ENCODE measurements at places on chromosomes 6 and 20.

DNA sequence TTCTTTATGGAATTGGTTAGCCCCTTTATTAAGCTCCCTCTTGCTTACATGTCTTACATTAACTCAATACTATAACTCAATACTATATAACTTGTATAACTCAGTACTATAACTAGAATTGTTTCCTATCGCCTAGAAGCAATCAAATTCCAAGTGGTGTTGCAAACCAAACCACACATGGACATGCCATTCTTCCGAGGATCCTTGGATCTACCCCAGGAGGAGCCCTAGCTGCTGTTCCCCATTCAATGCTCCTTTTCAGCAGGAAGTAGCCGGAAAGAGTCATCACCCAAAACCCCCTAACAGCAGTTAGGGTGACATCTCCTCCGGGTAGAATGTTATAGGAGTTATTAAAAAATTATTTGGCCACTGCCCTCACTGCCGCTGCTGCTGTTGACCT, 40.5 kb downstream of the PLN start:
- DNase-seq: no peak

DNA sequence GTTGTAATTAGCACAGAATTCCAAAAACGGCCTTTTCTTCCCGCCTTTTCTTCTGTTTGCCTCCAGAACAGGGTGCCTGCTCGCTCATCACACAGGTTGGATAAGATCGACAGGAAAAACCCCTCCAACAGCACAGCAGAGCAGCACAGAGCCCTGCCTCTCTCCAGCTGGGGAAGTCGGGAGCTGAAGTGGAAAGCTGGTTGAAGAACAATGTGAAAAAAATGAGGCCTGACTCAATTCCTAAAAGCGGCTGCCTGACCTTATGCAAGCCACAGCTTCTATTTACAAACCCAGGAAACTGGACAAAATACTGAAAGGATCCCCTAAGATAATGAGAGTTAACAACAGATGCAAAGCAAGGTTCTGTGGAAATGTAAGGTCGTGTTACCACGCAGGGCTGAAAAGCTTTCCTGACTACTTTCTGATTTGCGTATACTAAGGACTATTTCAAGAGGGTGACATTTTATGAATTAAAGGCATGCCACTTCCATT, 116.9 kb downstream of the TTLL2 start:
- peak; percentile 47 for DNase-seq

GRCh38 chr6:130518588-130518987, 152.8 kb downstream of the TMEM200A start:
- no peak for DNase-seq

- no peak for DNase-seq
Measured at GRCh38 chr20:22581437-22582385, 2.7 kb downstream of the FOXA2 start.

- no peak for DNase-seq
Measured at GRCh38 chr20:38290829-38291814, 12.8 kb upstream of the BPI start.

- DNase-seq: no peak
Measured at GRCh38 chr20:3420211-3420707, 12.8 kb upstream of the DNAAF9 start.

- no peak for DNase-seq
Measured at GRCh38 chr6:80271074-80271473, 164.6 kb downstream of the BCKDHB start.

- no peak for DNase-seq
Measured at GRCh38 chr6:31351401-31352309, 5.3 kb downstream of the HLA-B start.

- DNase-seq: no peak
Measured at GRCh38 chr6:37143585-37143984, 26.4 kb upstream of the PIM1 start.

DNA sequence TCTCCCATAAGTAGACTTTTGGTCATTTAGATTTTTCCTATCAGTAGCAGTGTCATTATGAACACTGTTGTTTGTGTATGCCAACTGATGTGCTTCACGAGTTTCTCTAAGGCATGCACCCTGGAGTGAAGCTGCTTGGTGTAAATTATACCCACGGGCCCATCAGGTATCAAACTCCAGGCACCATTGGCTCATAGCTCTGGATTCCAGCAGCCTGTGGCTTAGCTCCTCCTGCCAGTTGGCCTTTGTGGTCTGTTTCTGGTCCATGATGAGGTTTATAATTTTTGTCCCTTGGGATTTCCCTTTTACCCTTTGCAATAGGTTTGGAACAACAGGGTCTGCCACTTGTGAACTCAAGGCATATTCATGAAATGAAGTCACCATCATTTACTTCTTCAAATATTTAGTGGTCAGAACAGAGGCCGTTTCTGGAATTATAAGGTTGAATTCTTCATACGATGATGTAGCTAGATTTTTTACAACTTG, 350.5 kb downstream of the PRL start:
- no peak for DNase-seq

DNA sequence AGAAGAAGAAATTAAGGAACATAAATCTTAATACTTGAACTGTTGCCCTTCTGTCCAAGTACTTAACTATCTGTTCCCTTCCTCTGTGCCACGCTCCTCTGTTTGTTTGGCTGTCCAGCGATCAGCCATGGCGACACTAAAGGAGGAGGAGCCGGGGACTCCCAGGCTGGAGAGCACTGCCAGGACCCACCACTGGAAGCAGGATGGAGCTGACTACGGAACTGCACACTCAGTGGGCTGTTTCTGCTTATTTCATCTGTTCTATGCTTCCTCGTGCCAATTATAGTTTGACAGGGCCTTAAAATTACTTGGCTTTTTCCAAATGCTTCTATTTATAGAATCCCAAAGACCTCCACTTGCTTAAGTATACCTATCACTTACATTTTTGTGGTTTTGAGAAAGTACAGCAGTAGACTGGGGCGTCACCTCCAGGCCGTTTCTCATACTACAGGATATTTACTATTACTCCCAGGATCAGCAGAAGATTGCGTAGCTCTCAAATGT, 17.1 kb downstream of the IRF4 start:
- DNase-seq: peak; percentile 68

DNA sequence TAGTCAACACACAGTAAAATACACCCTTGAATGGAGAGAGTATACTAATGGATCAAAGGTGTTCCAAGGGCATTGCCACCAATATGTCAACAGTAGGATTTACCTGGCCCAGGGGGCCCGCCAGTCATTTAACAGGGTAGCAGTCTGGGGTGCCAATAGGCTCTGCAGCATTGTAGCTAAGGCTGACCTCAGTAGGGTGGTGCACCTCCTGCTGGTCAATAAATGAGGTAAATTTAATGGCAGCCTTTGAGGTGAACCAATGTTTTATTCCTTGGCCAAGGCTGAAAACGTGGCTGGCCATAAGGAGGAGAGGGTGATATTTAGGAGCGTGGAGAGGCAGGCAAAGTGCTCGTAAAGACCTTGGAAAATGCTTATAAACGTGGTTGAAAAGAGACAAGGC, 147.2 kb downstream of the RPS12 start:
- DNase-seq: no peak

GRCh38 chr6:41578217-41579087, 32.3 kb downstream of the FOXP4 start:
- peak; percentile 32 for DNase-seq

GRCh38 chr20:33910056-33910455, 83.7 kb upstream of the RALY start:
- DNase-seq: no peak

GRCh38 chr20:37096415-37097041, 731 bp upstream of the RBL1 start:
- DNase-seq: no peak

DNA sequence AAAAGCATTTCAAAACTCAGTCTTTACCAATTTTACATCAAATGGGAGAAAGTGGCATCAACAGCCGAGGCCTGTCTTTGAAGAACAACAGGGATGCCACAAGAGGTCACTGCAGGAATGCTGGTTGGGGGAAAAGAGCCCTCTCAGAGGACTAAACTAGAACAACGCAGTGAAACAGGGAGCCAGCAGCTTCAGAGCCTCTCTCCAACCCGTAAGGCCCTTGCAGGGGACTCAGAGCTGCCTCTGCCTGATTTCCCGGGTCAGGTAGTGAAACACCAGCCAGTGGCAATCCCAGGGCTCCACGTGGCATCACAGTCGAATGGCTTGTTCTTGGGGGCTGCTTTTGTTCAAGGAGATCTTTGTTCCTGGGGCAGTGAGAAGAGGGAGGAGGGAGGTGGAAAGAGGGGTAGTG, 55.0 kb upstream of the KCNK16 start:
- DNase-seq: peak; percentile 36

DNA sequence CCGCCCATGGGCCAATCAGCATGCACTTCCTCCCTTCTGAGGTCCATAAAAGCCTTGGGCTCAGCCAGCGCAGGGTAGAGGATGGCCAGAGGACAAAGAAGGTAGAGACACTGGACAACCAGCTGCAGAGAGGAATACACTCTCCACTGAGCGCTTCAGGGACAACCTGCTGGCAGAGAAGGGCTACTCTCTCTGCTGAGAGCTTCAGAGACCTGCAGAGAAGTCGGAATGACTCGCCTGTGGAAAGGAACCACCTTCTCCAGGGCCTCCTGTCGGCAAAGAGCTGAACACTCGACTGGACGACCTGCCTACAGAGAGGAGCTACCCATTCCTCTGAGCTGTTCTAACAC, 31.4 kb upstream of the SLA2 start:
- no peak for DNase-seq

- no peak for DNase-seq
Measured at GRCh38 chr6:11535801-11536230, 1.7 kb upstream of the TMEM170B start.

DNA sequence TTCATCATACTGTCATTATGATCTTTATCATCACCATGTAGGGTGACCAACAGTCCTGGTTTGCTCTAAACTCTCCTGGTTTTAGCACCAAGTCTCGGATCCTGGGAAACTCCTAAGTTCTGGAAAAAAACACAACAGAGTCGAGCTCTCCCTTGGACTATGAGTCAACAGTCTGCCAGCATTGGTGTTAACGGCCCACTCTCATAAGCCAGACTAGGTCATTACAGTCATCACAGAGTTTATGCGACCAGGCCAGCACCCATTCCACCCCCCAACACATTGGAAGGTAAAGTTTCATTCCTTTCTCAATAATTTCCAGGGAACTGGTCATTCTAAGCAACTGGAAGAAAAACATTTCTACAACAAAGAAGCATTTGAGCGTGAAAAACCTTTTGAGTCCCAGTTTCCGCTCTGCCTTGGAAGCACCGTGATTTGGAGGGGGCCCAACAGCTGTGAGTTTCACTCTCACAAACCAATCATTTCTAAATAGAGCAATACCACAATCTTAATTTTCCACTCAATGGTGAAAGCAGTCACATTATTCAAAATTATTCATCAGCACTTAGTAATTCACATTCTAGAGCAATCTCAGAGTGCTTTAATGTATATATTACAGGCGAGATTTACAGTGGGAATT, 445.0 kb downstream of the CDH26 start:
- DNase-seq: no peak

- DNase-seq: no peak
Measured at GRCh38 chr6:128256095-128256494, 264.3 kb downstream of the PTPRK start.

DNA sequence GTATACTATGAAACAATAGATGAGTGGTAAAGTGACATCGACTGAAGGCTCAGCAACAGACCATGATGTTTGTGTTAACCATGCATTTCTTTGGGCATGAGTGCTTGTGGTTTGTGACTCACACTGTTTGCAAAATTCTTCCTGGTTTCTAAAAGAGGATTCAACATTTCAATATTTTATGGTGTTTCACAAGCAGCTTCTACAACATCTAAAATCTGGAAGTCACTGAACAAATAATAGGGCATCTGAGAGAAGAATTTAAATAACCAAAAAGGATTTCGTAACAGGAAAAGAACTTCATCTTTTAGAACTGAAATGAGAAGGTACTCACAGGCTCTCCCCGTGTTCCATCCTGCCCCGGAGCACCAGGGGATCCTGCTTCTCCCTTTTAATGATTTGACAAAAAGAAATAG, 146.2 kb downstream of the COL21A1 start:
- DNase-seq: no peak

DNA sequence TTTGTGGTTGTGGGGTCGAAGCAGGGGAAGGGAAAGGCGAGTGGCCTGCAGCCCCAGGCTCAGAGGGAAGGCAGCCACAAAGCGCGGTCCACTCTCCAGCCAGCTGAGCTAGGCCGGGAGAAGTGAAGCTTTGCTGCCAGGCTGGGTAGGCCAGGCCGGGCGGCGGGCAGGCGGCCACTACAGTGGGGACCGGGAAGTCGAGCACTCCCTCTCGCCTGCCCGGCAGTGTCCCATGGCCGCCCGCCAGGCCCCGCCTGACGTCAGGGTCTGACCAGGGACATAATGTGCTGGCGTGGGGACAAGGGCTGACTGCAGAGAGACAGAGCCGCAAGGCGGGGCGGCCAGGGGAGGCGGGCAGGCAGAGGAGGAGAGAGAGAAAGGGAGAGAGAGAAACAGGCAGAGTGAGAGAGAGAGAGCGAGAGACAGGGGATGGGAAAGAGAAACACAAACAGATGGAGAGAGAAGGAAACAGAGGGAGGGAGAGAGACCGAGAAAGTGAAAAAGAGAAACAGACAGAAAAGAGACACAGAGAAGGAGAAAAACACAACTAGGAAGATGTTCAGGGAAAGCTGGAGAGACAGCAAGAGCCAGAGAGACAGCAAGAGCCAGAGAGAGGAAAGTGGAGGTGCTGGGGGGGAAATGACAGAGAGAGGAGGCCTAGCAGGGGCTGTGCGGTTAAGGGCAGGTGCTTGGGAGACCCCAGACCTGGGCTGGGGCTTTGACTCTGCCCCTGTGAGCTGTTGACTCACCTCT, 94.5 kb upstream of the PTPN1 start:
- DNase-seq: no peak

DNA sequence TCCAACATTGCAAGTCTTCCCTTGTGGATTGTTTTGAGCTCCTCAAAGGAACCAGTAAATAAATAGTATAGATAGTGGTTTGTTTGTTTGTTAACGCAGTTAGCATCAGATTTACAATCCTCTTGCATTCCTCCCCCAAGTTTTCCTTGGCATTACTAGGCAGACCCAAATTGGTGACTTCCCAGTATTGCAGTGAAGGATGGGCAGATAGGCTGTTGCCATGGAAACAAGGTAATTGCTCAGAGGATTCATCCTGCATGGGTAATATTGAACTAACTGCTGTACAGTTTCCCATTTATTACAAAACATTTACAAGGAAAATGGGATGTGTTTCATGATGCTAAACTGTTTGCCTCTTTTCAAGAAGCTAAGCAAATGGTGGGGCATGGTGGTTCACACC, 477.2 kb downstream of the EPM2A start:
- no peak for DNase-seq

- DNase-seq: no peak
Measured at GRCh38 chr6:69064226-69064625, 429.1 kb downstream of the ADGRB3 start.

- DNase-seq: no peak
Measured at GRCh38 chr6:17902974-17903373, 84.5 kb downstream of the KIF13A start.

All from NCI-H774 (cell line).